ENCODE measurements at places on chromosomes 2 and 18. TPM values are rescaled to one million over a fixed set of nuclear protein-coding genes. Genes with fewer than 3 reads are reported as not detected.

PLEKHH2 gene
- 0.55 TPM for total RNA-seq

CRYGD gene
- not detected for total RNA-seq

DCDC2C gene
- total RNA-seq = not detected

GREB1 gene
- 0.83 TPM for total RNA-seq

NETO1 gene
- total RNA-seq = 0.74 TPM

NT5DC4 gene
- total RNA-seq = not detected

SLC9A4 gene
- total RNA-seq = not detected

CHN1 gene
- 53.1 TPM for total RNA-seq

Measured in smooth muscle cell of the umbilical artery (primary cell).